ENCODE measurements at places on chromosomes 6 and 20.

- DNase-seq, result no peak
Observed at GRCh38 chr20:18488301-18488700, 8.7 kb downstream of the RBBP9 start.

GRCh38 chr6:47288267-47289090 is 21.2 kb downstream of the TNFRSF21 start:
- DNase-seq, result no peak

DNA sequence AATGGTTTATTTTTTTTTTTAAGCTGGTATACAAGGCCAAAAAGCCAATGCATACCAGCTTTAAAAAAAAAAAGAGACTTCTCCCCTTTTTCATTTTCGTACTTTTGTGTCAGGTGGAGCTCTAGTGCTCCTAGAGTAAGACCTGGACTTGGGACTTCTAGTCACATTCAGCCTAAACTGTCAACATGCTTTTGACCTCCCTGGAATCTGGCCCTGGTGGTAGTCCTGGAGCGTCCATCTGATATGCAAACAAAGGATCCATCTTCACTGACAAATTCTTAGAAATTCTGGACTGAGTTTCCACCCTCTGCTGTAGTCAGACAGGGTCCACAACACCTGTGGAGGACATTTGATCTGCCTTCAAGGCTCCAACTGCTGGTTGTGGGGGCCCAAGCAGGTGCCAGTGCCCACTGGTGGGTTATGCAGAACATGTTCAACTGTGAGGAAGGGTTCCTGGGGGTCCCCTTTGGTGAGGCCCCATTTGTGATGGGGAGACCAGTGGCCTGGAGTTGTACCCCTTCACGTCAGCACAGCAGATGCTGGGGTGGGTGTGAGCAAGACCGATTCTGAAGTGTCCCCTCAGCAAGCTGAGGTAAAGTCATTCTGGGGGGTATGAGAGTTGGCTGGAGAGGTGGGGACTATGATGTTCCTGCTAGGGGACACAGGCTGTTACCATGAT is 12.6 kb upstream of the PCMTD2 start:
- DNase-seq, result no peak

GRCh38 chr6:89711801-89712200 is 73.3 kb upstream of the LYRM2 start:
- no peak for DNase-seq

- peak; percentile 60 for DNase-seq
Observed at GRCh38 chr20:62977613-62978560, 25.4 kb downstream of the SLC17A9 start.

GRCh38 chr6:90687775-90688380 is 101.0 kb upstream of the MAP3K7 start:
- no peak for DNase-seq

DNA sequence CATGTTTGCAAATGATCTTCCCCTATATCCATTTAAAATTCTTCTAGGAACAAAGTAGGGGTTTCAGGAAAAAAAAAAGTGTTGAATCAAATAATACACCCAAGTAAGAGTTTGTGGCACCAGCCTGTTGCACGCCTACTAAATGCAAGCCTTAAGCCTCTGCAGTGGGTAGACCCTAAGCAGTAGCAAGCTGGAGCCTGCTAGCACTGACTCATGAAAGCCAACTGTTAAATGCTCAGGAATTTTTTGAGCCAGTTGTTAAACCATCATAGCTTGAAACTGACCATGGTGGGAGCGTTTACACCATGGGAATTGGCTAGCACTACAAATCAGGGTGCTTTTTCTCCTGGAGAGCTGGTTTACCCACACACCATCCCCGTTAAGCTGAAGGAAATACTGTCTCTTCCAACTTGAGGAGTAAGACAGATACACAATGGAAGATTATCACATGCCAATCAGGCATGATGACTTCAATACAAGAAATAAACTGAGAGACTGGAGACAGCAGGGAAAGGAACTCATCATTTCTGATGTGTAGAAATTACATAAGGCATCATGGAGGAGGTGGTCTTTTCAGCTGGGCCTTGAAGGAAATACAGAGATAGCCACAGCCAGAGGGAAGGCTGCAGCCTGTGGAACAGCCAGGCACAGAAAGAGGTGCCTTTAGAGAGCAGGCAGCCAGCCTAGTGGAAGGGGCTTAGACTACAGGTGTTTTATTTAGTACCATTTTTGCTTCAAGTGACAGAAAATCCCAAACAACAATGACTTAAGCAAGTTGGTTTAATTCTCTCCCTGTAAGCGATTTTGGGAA is 110.8 kb downstream of the SNX5 start:
- DNase-seq, result no peak

DNA sequence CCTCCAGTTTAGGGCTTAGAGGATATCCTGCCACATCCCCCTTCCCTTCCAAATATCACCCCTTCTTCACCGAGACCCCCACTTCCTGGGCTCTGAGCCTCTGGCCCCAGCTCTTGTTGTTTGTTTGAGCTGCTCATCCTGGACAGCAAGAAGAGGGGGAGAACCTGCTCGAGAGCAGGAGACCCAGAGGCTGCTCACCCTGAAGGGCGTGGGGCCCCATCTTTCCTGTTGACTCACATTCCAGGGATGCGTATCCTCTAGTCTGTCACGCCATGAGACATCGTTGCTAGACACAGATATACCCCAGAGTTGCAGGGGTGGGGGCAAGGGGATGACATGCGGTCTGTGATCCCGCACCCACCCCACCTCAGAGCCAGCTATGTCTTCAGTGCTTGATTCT is 5.7 kb upstream of the TNXB start:
- DNase-seq, result no peak

DNA sequence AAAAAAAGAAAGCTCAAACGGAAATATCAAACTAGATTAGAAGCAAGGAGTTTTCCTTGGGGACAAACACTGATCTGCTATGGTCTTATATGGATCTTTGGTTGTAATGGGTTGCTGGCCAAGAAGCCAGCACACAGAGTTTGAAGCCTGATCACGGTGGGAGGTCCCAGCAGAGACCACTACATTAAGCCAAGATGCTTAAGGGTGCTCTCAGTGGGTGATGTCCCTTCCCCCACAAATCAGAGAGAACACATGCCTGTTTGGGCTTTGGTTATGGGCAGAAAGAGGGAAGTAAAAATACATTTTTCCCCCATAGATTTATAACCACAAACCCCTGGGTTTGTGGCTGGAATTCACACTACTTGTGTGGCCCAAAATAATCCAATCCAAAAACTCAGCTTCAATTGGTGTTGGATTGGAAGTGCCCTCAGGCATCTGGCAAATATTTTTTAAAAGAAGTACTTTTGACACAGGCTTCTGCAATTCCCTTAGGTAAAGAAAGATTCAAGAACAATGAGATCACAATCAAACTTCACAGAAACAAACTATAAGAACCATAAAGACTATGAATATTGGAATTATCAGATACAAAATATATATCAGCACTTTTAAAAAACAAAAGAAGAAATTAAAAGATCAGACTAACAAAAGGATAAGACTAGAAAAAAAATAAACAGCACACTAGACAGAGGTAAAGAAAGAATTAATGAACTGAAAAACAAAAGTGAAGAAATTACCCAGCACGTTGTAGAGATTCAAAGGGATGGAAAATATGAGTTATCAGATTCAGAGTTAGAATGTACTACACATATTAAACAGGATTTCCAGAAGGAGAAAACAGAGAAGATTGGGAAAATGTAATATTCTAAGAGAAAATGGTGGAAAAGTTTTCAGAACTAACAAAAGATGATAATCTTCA is 44.7 kb downstream of the ESF1 start:
- no peak for DNase-seq

- no peak for DNase-seq
Observed at GRCh38 chr6:39792540-39793450, 619 bp downstream of the DAAM2 start.

DNA sequence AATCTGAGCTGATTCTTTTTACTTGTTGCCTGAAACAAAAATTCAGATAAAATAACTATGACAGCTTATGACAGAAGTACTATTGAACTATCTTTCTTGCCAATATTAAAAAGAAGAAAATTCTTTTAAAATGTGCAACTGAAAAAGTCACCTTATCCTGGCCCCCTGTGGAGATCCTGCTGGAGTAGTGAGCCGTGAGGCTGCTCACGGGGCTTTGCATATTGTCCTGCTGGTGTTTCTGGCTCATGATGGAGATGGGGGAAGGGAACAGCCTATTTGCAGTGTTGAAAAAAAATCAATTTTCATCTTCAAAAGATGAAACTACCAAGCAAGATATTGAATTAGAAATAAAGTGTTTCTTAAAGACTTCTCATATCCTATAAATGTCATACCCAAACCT is 216.0 kb downstream of the SAMD5 start:
- no peak for DNase-seq

DNA sequence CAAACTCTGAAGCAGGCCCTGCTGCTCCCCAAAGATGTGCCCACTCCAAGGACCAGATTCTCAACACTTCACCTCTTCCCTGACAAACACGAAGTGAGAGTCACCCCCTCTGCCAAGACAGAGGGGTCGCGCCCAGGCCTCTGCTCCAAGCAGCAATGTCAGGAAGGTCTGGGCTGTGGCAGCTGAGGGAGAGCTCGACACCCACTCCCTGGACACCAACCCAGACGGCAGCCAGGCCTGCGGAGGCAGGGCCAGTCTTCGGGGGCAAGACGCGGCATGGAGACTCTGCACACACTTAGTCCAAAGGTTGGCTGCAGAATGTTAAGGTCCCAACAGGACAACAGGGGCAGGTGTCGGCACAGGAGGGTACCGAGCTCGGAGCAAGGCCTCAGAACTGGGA is 144.2 kb downstream of the DLL1 start:
- DNase-seq, result no peak

GRCh38 chr6:112831022-112831421 is 483.9 kb downstream of the RFPL4B start:
- DNase-seq, result no peak

DNA sequence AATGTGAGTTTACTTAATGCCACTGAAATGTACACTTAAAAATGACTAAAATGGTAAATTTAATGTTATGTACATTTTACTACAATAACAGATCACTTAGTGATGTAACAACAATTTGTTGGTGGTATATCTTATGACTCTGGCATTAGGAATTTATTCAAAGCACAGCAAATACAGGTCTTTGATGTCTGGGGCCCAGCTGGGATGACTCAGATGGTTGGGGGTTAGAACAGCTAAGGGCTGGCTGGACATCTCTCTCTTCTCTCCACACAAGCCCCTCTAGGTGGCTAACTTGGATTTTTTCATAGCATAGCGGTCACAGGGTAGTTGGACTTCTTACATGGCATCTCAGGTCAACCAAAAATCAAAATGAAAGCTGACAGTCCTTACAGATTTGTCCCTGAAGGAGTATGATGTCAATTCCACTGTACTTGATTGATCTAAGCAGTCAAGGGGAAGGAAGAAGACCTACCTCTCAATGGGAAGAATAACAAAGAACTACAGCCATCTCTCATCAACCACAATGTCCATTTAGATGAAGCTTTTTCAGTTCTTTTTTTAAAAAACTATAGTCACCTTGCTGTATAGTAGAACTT is 37.5 kb upstream of the LCA5 start:
- no peak for DNase-seq

DNA sequence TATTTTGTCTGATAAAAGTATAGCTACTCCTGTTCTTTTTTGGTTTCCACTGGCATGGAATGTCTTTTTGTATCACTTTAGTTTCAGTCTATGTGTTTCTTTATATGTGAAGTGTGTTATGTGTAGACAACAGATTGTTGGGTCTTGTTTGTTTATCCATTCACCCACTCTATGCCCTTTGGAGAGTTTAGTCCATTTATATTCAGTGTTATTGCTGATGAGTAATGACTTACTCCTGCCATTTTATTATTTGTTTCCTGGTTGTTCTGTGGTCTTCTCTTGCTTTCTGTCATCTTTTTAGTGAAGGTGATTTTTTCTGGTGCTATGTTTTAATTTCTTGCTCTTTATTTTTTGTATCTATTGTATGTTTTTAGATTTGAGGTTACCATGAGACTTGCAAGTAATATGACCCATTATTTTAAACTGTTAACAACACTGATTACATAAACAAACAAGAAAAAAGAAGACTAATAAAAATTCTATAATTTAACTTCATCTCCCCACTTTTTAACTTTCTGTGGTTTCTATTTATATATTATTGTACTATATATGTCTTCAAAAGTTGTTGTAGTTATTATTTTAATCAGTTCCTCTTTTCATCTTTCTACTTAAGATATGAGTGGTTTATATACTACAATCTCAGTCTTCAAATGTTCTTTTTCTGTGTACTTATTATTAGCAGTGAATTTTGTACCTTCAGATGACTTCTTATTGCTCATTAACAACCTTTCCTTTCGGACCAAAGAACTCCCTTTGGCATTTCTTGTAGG is 323.4 kb downstream of the BTBD9 start:
- no peak for DNase-seq

- no peak for DNase-seq
Observed at GRCh38 chr6:40195428-40196134, 261.3 kb upstream of the MOCS1 start.

DNA sequence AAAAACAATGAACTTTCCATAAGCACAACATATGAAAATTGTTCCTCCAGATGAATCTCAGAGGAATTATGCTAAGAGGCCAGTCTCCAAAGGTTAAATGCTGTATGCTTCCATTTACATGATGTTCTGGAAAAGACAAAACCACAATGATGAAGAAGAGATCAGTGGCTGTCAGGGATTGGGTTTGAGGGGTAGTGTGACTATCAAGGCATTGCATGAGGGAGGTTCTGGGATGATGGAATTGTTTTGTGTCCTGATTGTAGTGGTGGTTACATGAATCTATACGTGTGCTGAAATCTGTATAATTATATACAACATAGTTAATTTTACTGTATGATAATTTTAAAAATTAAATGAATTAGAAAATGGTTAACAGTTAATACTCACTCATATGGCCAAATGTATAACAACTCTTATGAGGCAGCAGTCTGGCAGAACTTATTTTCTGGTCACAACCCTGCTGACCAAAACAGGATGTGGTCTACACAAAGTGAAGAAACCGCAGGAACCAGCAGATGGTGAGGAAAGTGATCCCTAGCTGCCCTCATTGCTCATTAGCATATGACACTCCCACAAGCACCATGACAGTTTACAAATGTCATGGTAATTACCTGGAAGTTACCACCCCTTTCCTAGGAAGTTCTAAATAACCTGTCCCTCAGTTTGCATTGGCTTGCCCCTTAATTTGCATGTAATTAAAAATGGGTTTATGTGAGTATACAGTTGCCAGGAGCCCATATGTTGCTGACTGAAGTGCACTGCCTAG is 31.9 kb downstream of the NSFL1C start:
- DNase-seq, result no peak

DNA sequence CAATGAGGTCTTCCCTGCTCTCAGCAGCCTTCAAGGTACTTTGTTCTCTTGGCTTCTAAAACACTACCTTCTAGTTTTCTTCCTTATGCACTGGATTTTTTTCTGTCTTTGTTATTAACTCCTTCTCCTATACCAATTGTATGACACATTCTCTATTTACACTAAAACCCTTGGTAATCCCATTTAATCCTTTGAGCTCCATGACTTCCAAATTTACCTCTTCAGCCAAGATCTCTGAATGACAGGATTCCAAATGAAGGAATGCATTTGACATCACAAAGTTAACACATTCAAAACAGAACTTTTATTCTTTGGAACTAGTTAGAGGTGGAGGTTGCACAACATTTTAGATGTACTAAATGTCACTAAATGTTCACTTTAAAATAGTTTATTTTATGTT is 86.6 kb upstream of the SAMD5 start:
- no peak for DNase-seq

GRCh38 chr6:514396-514978 is 122.9 kb downstream of the IRF4 start:
- DNase-seq, result no peak

Data from activated CD4-positive, CD25-positive, alpha-beta regulatory T cell (primary cell).